ENCODE measurements at places on chromosomes 2 and 18.
A peak's percentile ranks its signal among the peaks of the same experiment; 100 is the strongest.

GRCh38 chr18:51051105-51051712, 21.2 kb downstream of the SMAD4 start:
- no peak overlapping the region for H3K4me3 ChIP-seq
- no peak overlapping the region for H3K27ac ChIP-seq
- H3K27me3 ChIP-seq = no peaks in the 10 kb centered on the region
- no peaks in the 10 kb centered on the region for H3K36me3 ChIP-seq
- no peak for DNase-seq
- H3K4me1 ChIP-seq = no peaks in the 10 kb centered on the region

DNA sequence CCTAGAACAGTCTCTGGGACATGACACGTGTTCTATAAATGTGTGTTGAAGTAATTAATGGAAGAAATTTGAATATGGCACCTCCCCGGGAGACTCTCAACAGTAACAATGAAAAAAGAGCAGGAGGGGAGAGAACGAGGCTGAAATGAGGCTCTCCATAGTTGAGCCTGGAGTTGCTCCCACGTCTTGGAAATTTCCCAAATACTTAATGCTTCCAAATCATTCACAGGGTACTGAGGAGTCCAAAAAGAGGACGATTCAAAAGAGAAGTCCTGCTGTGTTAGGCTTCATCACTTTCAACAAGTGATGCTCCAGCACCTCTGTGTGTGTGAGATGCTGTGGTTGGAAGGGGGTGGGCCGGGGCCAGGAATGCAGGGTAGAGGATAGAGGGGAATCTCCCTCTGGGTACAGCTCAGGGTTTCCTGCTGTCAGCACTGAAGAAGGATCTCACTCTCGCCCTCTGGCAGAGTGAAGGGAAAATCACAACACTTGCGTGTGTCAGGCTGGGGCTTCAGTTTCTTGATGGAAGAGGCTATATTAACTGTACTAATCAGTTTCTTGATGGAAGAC, 18.1 kb upstream of the ZNF407 start:
- H3K4me1 ChIP-seq = no peaks in the 10 kb centered on the region
- H3K4me3 ChIP-seq = no peak overlapping the region
- no peaks in the 10 kb centered on the region for H3K36me3 ChIP-seq
- no peak for DNase-seq

DNA sequence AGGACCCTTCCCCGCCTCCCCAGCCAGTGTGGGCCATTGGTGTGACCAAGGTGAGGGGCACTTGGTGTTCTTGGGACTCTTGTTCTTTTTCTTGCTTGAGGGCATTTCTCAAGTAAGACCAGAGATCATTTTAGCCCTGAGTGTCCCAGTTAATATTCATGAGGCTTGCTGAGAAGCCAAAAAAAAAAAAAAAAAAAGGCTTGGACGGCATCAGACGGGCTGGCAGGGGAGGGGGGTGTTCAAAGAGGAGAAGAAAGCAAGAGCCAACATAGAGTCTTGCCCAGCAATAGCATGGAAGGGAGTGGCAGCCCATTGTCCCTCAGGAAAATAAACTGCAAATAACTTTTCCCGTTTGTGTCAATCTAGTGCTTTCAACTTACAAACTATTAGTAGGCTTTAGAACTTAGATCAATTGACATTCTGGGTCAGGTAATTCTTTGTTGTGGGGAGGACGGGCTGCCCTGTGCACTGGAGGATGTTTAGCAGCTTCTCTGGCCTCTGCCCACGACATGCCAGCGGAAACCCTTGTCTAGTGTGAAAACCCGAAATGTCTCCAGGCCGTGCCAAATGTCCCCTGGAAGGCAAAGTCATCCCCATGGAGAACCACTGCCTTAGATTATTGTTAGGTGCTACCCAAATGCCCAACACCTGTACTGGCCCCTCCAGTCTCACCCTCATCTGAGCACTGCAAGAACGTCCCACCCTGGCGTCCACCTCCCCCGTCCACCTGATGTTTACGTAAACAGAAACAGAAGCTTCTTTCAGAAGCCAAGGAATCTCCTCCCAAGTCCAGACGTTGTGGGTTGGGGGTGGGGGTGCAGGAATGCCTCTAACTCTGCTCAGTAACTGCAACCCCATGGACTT, 163.4 kb downstream of the BCL2 start:
- H3K4me1 ChIP-seq = peaks cover 11% of the 10 kb centered on the region
- H3K27me3 ChIP-seq = no peaks in the 10 kb centered on the region
- H3K27ac ChIP-seq = peak overlapping the region; percentile 21
- no peak overlapping the region for H3K4me3 ChIP-seq
- no peak for DNase-seq

- DNase-seq = peak; percentile 87
- no peaks in the 10 kb centered on the region for H3K4me1 ChIP-seq
- no peaks in the 10 kb centered on the region for H3K27me3 ChIP-seq
Observed at GRCh38 chr2:237858294-237859081, 935 bp upstream of the RAMP1 start.

DNA sequence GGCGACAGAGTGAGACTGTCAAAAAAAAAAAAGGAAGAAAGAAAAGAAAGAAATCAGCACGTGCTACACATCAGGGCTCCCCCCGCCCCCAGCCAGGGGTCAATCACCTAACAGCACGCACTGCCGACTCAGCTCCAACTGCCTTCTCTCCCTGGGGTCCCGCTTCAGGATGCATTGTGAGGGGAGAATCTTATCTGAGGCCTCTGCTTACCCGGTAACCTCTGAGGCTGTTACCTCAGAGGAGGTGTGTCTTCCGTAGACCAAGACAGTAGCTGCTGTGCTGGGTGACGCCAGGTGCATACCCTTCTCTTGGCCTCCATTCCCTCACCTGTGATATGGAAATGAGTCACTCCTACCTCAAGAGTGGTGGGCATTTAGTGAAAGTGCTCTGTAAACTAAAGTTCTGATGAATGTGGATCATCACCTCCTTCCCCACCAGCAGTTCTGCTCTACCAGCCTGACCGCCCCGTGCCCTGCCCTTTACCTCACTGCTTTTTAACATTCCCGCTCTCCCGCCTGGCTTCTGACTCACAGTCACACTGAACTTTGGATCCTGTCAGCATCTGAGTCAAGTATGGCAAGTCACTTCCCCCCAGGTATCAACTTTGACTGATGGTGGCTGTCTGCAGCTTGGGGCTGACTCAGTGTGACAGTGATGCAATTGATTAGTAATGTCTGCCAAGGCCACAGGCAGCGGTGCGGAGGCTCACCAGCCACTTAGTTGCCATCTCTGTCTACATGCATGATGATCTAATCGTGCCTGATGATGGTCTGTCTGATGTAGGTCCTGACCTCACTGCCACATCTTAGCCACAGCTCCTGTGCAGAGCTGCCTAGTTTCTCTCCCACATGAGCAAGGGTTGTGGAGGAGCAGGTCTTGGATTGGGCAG, 20.1 kb downstream of the ARID5A start:
- H3K4me3 ChIP-seq = no peak overlapping the region
- H3K27ac ChIP-seq = no peak overlapping the region
- no peaks in the 10 kb centered on the region for H3K36me3 ChIP-seq
- H3K27me3 ChIP-seq = no peaks in the 10 kb centered on the region
- peak; percentile 81 for DNase-seq

GRCh38 chr18:11981543-11982366, 448 bp downstream of the IMPA2 start:
- H3K27ac ChIP-seq = peak overlapping the region; percentile 43
- no peaks in the 10 kb centered on the region for H3K36me3 ChIP-seq
- H3K4me3 ChIP-seq = peak overlapping the region; percentile 72
- no peaks in the 10 kb centered on the region for H3K4me1 ChIP-seq

- H3K4me1 ChIP-seq = peaks cover 12% of the 10 kb centered on the region
- H3K36me3 ChIP-seq = no peaks in the 10 kb centered on the region
- no peak overlapping the region for H3K4me3 ChIP-seq
- H3K27me3 ChIP-seq = no peaks in the 10 kb centered on the region
Observed at GRCh38 chr2:44137048-44137447, 31.6 kb upstream of the PPM1B start.

DNA sequence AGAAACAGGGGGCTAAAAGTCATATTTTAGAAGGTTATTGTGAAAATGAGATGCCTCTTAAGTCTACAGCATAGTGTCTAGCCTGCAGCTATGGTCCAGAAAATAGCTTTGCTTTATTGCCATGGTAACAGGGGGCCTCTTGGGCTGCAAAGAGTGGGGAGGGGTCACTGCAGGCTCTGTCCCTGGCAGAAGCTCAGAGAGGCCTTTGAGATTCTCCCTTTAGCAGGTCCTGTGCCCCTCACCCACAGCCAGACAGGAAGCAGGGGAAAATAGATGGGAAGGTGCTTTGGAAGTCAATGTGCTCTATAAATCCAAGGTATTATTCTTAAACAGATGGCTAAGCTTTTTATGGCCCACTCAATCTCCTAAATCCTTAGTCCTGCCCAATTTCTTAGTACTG, 1021.3 kb upstream of the GYPC start:
- no peak for DNase-seq
- no peaks in the 10 kb centered on the region for H3K4me1 ChIP-seq
- H3K36me3 ChIP-seq = no peaks in the 10 kb centered on the region
- H3K27ac ChIP-seq = no peak overlapping the region

GRCh38 chr2:25088817-25089516, 47.1 kb downstream of the EFR3B start:
- H3K27ac ChIP-seq = no peak overlapping the region
- no peaks in the 10 kb centered on the region for H3K4me1 ChIP-seq
- H3K27me3 ChIP-seq = no peaks in the 10 kb centered on the region
- no peak for DNase-seq
- no peaks in the 10 kb centered on the region for H3K36me3 ChIP-seq

DNA sequence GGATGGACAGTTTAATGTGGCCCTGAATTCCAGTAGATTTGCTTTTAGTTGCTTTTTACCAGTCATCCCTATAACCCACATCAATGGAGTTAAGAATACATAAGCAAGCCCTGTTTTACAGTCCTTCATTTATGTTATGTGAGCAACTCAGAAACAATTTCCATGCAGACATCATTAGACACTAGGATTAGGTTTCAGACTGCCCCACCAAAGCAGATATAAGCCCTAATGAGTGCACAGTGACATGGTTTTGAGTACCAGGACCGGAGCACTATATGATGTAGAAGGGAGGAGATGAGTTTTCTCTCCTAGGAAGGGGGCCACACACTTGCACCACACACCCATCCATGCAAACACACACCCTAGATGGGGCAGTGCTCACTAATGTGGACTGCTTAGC, 15.5 kb downstream of the KCNS3 start:
- no peak overlapping the region for H3K27ac ChIP-seq
- no peak overlapping the region for H3K4me3 ChIP-seq
- H3K36me3 ChIP-seq = no peaks in the 10 kb centered on the region
- DNase-seq = no peak
- no peaks in the 10 kb centered on the region for H3K4me1 ChIP-seq

DNA sequence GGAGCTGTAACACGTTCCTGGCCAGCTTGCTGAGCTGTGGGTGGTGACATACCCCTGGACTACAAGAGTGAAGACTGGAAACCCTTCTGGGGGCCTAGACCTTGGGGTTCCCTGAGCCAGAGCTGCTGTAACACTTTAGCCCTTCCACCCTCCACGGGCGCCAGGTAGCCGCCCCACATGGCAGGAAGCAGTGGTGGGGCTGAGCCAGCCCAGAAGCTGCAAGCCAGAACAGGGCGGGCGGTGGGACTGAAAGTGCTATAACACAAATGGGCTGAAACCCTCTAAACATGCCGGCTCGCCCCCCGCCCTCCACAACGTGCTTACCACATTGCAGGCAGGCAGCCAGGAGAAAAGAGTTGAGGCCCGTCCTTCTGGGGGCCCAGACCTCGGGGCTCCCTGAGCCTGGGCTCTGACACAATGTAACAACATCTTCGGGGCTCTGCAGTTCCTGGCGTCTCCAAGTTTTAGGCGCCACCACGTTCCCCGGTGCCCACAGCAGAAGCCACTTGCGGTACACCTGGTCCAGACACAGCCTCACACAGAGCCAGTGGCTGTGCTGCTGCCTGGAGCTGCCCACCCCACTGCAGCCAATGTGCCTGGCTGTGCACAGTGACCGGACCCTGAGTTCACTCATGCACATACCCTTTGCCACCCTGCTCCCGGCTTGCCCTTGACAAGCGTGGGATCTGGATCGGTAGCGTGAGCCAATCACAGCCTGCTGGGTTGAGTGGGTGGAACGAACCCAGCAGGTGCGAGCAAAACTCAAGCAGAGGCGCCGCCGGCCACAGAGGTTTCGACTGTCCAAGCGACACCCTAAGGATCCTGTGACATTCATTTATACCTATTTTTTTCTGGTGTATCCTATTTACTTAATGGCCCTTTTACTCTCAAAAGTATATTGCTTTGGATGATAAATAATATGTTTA, 127.4 kb upstream of the FHL2 start:
- no peak overlapping the region for H3K27ac ChIP-seq
- H3K4me1 ChIP-seq = no peaks in the 10 kb centered on the region

GRCh38 chr2:41741951-41742595, 305.7 kb upstream of the PKDCC start:
- no peaks in the 10 kb centered on the region for H3K4me1 ChIP-seq
- no peak overlapping the region for H3K27ac ChIP-seq
- no peaks in the 10 kb centered on the region for H3K27me3 ChIP-seq
- DNase-seq = no peak
- H3K4me3 ChIP-seq = no peak overlapping the region

DNA sequence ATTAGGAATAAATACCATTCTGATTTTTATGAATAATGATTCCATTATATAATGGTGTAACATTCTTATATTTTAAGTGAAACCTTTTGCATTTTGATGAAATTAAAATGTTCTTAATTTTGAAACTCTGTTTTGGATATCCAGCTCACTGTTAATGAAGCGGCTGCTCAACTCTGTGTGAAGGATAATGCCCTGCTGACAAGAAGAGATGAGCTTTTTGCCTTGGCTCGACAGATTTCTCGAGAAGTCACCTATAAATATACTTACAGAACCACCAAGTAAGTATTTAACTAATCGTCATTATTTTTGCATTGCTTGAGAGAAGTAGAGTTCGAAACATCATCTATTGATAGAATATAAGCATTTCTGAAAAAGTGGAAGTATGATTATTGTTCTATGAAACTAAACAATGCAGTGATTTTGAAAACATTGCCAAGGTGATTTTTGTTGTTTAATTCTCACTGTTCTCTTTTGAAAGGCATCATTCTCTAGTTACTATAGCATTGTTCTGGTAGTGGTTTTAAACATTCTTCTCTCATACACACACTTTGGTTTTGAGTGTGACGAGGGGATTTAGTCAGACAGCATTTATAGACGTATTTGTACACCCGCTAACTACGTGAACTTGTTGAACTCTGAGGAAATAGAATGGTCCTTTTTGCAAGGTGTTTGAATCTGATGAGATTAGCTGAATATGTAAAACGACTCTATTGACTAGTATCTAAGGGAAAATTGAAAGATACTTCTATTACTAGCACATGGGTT, 21.5 kb downstream of the NAB1 start:
- no peak overlapping the region for H3K27ac ChIP-seq
- no peak for DNase-seq
- H3K27me3 ChIP-seq = no peaks in the 10 kb centered on the region
- H3K36me3 ChIP-seq = peaks cover 5% of the 10 kb centered on the region
- no peak overlapping the region for H3K4me3 ChIP-seq

DNA sequence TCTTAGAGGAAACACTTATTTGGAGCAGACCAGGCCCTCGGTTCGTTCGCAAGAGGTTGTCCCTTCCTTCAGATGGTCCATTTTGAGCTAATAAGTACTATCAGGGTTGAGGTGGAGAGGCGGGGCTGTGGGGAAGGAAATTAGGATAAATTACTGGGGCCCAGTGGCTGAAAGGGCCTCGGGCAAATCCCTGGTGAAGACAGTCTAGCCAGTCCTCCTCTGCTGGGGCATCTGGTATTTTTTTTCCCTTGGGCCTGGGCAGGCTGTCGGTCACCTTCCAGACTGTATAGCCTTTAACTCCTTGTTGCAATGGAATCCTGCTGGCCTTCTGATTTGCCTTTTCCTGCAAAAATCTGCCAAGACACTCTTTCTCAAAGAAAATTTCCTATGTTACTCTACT, 1.7 kb upstream of the MYO3B start:
- no peak overlapping the region for H3K4me3 ChIP-seq
- H3K27ac ChIP-seq = no peak overlapping the region
- no peaks in the 10 kb centered on the region for H3K4me1 ChIP-seq
- no peaks in the 10 kb centered on the region for H3K36me3 ChIP-seq
